RWPE1 (cell line): ENCODE measurements at places on chromosomes 3 and 15.

GRCh38 chr15:36978126-36978525 lies 122.2 kb downstream of the MEIS2 start:
- DNase-seq, result no peak

DNA sequence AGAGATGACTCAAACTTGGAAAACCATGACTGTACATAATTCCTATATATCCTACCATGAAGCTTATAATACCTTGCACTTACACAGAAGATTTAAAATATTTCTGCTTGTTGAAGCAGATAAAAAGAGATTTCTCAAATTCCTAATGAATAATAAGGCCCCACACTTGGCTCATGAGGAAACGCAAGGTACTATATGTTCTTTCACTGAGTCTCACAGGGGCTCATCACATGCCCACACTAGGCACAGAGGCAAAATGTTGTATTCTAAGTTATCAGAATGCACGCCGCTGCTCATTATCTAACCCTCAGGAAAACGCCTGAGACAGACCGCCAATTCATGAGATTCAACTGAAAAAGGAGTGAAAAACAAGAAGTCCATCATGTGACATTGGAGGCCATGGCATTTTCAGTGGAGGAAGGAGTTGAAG lies 5.6 kb downstream of the MYO1E start:
- DNase-seq, result peak; percentile 48

DNA sequence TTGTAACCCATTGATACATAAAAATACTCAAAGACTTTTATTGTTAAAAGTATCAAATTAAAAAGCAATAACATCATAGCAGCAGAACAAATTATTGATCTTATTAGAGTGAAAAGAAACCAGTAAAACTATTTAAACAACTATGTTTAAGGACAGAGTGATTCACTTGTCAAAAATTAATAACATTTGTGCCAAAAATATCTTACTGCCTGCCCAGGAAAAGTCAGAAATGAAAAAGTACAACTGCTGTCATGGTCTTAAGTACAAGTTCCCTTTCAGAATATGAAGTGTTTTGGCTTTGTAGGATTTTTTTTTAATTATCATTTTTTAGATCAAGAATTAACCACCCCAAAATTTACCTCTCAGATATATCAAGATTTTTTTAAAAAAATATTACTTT lies 3.4 kb downstream of the IFT57 start:
- no peak for DNase-seq

DNA sequence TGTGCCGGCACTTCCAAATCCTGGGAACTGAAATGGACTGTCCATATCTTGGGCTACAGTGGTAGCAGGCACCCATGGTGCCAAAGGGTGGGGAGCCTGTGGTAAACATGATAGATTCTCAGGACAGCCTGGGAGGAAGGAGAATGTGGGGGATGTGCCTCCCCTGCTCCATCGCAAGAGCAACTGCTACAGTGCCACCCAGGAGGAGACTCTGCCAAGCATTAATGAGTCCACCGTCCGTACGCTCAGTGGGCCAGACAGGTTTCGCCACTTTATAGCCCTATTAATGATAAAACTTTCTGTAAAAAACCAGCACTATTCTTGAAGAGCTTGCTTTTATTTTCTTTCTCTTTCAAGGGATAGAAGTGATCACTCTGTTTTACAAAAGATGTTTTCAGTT lies 75.2 kb downstream of the FMN1 start:
- no peak for DNase-seq

DNA sequence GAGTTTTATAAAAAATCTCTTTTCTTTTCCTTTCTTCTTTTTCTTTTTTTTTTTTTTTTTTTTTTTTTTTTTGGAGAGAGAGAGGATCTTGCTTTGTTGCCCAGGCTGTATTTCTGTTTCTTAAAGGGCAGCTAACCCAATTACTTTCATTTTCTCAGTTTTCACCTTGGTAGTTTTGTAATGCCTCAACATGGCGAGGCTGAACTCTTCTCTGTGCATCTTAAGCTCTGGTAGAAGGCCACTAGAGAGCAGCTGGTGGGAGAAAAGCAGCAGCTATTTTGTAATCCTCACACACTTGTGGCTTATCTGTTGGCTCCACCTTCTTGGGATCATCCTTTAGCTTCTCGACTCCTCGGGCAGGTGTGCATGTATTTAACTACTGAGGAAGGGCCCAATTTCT lies 152.2 kb upstream of the MEIS2 start:
- no peak for DNase-seq

DNA sequence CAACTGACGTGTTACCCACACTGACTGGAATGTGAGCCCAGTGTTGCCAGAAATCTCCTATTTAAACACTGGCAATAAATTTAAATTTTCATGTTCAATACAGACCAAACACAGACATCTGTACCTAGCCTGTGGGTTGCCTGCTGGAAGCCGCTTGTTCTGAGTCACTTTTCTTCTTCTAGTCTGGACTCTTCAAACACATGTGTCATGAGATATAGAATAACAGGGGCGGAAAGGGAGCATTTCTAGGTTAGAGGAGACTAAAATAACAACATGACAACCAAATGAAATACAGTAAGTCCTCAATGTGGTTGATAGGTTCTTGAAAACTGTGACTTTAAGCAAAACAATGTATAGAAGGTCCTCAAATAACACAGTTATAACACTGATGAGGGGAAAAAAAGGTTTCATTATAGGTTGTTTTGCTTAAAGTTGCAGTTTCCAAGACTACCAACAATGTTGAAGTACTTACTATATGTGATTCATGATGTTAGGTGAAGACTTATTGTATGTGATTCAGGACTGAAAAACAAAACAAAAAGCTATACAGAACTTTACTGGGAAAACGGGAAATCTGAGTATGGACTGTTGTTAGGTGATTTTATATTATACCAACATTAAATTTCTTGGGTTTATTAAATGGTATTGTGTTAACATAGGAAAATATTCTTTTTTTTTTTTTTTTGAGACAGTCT lies 63.1 kb downstream of the PRKAR2A start:
- DNase-seq, result no peak

- peak; percentile 34 for DNase-seq
Measured at GRCh38 chr3:142724682-142725356, 985 bp downstream of the TRPC1 start.

DNA sequence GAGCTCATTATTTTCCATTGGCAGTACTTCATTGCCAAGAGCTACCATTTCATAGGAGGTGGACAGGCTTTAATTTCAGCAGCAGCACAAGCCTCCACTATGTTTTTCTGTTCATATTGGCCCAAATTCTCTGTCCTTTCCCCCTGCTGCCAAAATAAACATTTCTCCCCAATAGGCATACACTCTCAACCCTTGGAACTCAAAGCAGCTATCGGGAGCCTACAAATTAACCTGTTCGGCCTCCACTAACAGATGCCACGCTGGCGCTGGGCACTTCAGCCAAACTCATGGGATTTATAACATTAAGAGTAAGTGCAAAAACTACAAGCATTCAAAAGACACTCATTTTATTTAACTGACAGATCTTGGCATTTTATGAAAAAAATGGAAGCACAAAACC lies 95.7 kb downstream of the NSUN3 start:
- DNase-seq, result no peak

GRCh38 chr3:82082796-82083195 lies 321.4 kb upstream of the GBE1 start:
- DNase-seq, result no peak

GRCh38 chr15:31974855-31975829 lies 55.2 kb upstream of the CHRNA7 start:
- peak; percentile 27 for DNase-seq

DNA sequence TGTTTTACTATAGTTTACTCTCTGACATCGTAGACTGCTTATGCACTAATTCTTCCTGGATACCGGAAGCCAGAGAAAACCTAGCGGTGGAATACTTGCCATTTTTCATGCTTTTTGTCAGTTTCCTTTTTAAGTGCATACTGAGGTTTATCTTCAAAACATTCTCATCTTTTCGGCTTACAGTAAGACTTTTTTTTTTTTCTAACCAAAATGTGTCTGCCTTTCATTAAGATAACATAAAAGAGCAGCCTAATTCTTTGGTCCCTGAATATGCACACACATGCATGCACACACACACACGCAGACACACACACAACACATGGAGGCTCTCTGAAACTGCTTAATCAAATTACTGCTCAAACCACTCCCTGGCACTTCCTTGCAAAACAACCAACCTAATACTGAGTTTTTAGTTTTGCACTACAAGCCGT lies 1.3 kb downstream of the ZNF445 start:
- DNase-seq, result no peak
